ENCODE measurements at places on chromosomes 4 and X.

DNA sequence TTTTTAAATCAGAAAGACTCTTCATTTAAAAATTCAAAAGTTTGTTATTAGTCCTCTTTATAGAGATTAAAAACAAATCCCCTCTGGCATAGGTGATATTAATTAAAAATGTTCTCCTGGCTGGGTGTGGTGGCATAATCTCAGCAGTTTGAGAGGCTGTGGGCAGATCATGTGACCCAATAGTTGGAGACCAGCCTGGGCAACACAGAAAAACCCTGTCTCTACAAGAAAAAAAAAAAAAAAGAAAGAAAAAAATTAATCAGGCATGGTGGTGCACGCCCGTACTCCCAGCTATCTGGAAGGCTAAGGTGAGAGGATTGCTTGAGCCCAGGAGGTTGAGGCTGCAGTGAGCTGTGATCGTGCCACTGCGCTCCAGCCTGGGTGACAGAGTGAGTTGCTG, 38.9 kb downstream of the RASGEF1B start:
- DNase-seq, result no peak

- DNase-seq, result no peak
These were observed 90.5 kb downstream of the ELOVL6 start for GRCh38 chr4:110107866-110108265.

DNA sequence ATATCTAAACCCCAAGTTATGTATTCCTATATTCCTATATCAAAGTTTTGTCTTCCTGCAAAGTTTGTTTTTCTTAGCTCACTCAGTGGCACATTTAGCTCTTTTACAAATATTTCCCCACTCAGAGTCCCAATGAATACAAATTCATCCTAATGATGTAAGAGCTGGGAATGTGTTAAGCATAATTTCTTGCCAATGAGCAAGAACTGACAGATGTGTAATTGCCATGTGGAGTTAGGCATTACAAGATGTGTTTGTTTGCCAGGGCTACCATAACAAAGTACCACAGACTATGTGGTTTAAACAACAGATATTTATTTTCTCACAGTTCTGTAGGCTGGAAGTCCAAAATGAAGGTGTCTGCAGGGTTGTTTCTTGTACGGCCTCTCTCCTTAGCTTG, 302.1 kb downstream of the KCTD8 start:
- no peak for DNase-seq

DNA sequence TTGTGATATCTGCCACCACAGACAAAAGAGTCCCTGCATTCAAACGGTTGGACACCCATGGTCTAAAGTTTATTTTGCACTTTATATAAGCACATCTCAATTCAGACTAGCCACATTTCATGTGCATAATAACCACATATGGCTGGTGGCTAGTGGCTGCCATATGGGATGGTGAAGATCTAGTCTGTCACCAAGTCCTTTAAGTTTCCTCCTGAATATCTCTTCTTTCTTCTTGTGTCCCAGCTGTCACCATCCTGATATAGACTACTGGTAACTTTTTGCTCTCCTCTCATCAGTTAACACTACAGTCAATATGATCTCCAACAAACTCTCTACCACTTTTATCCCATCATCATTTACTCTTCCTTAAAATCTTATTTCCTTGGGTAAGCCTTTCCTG, 9.3 kb downstream of the HSPA4L start:
- no peak for DNase-seq

DNA sequence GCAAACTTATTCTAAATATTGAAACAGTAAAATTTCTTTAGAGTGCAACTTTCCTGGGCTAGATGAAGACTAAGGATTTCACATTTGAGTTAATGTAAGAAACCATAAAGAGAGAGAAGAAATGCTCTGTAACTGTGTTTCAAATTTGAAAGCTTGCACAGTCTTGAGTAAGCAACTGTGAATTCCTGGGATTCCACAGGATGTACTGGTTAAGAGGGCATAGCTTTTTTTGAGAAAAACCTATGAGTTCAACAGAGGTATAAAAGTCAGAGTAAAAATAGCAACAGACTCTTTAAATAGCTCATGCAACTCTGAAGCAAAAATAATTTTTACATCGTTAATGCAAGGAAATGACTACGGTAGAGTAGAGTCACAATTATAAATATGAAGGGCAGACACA, 25.5 kb downstream of the ZNF330 start:
- DNase-seq, result peak; percentile 82

DNA sequence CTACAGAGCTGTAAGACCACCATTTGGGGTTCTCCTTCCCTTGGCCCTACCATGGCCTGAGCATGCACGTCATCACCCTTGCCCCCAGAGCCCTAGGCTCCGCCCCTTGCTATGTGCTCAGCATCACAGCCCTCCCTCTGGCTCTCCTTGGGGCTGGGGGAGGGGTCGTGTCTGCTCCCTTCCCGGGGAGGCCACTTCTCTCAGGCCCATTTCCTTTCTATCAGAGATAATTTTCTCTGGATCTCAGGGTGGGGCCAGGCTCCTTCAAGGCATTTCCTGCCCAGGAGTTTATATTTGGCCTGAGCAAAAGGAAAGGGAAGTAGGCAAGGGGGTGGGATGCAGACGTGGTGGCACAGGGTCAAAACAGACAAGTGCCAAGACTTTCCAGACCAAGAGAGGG, 55.9 kb downstream of the STARD8 start:
- no peak for DNase-seq

DNA sequence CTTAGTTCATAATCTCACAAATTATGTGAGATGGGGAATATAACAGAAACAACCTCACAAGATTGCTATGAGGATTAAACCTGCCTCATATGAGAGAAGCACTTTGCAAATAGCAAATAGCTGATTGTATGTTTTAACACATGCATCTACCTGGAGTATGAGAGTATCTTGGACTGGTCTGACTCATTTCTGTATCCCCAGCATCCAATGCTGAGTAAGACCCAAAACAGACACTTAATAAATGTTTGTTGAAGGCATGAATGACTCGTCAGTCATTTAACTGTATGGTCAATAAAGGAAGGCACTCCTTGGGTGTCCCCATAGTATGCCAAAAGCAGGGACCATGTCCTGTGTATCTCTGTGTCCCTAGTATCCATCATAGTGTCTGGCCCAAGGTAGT, 350.9 kb upstream of the F9 start:
- DNase-seq, result no peak

DNA sequence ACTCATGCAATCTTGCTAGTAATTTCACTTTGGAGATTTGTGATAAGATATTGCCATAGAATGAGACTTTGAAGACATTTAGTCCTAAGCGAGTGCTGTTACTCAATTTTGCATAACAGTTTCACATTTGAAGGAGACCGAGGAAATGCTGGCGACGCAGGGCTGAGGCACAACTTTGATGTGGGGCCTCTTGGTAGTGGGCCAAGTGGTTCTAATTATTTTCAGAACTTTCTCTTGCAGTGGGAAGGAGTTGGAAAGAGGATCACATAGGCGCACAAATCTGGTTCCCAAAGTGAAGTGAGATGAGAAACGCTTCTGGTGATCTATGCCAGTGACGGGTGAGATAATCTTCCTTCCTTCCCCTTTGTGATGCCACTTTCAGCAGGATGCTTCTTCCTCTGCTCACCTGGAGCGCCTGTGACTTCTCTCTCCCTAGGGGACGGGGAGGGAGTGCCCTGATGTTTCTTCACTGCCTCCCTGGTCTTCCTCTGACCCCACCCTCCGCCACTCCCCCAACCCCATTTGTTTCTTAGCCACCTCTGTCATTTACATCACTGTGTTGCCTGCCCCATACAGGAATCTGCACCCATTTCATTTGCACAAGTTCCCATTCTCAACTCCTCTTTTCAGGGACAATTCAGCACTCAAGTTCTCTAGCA, 138.9 kb upstream of the MID1 start:
- no peak for DNase-seq

- DNase-seq, result no peak
These were observed 122.5 kb downstream of the ADAMTS3 start for GRCh38 chr4:72446353-72447055.

DNA sequence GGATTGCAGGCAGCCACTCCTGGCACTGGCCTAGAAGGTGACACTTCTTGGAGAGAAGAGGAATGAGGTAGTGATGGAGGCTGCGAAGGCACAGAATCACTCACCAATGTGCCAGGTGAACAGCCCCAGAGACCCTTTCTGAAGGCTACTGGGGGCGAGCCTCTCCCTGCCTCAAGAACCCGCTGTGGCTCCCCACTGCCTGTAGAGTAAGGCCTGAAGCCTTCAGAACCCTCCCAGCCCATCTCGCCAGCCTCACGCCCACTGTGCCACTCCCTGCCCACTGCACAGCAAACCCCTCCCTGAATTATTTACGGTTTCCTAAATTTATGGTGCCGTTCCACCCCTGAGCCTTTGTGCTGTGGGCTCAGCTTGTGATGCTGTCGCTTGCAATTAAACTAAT, 24.2 kb upstream of the SORCS2 start:
- no peak for DNase-seq

Data from fibroblast of lung (primary cell).